ENCODE measurements at places on chromosomes 2 and 18.

DNA sequence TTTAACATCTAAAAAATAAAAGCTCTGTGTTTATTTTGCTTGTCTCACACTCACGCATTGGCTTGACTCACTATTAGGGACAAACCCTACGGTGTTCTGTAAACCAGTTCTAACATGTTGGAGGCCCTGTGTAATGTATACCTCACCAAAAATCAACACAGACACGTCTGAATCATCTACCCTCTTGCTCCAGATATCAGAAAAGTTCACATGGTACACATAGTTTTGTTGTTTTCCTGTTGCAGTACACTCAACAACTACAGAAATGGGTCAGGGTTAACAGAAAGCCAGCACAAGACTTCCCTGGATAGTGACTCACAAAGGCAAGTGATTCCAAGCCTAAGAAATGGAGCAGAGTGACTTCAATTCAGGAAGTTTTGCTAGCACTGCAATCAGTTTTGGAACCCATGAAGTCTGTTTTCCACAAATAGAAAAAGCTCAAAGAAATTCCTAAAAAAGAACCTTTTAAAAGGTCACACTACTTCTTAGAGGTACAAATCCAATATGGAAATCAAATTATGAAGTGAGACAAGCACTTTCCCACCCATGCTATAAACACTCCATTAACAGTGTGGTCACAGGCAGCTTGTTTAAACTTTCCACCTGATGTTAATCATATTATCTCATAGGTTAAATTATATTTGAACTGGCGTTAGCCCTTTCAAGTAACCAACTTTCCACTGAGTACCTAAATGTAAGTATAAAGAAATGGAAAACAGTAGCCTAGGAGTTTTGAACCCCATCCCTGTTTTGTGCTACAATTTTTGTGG, 87.4 kb downstream of the GAREM1 start:
- DNase-seq, result no peak

DNA sequence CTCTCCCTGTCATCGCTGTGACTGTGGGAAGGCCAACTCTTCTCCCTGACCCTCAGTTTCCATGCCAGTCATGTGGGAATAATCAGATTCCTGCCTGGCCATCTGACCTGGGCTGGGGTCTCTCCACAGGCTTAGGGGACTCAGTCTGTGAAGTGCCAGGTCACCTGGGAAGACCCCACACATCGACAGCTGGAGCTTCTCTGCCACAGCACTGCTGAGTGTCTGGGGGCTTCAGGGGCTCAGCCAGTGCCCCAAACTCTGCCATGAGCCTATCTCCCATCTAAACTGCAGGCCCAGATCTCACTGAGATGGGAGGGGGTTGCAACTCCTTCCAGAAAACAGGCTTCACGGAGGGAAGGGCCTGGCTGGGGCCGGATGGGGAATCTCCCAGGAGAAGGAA, 42.0 kb upstream of the OTOS start:
- no peak for DNase-seq

DNA sequence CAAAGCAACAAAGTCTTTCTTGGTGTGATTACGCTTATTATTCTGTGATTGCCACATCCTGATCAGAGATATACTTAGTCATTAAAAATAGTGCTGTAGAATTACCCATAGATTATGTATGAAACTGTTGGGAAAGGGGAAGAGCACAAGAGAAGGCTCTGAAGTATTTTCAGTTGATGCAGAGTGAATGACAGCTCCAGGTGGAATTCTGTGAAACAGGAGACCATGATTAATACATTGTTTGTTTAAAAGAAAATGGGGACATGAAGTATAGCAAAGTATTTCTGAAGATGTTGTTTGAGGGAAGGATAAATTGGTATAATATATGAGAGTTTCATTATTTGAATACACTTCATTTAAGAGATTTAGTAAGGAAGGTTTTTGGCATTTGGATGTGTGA, 307.6 kb upstream of the CDH20 start:
- no peak for DNase-seq

GRCh38 chr2:2704428-2705090, 373.5 kb upstream of the MYT1L start:
- no peak for DNase-seq

- no peak for DNase-seq
Measured at GRCh38 chr2:174667250-174667860, 69.8 kb upstream of the WIPF1 start.

DNA sequence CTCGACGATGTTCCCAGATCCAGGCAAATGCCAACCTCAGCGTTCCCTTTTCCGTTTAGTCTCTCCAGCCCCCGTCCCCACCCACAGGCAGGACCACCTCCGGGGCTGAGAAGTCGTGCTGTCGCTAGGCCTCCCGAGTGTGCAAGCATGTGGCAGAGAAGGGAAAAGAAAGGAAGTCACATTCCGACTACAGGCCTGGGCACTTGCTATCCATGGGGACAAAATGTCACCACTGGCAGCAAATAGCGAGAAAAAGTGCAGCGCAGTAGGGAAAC, 420 bp downstream of the PIGN start:
- no peak for DNase-seq

GRCh38 chr18:22420652-22421051, 2.9 kb upstream of the CTAGE1 start:
- DNase-seq, result no peak

- DNase-seq, result no peak
Measured at GRCh38 chr2:109260886-109261700, 132.1 kb downstream of the SH3RF3 start.

DNA sequence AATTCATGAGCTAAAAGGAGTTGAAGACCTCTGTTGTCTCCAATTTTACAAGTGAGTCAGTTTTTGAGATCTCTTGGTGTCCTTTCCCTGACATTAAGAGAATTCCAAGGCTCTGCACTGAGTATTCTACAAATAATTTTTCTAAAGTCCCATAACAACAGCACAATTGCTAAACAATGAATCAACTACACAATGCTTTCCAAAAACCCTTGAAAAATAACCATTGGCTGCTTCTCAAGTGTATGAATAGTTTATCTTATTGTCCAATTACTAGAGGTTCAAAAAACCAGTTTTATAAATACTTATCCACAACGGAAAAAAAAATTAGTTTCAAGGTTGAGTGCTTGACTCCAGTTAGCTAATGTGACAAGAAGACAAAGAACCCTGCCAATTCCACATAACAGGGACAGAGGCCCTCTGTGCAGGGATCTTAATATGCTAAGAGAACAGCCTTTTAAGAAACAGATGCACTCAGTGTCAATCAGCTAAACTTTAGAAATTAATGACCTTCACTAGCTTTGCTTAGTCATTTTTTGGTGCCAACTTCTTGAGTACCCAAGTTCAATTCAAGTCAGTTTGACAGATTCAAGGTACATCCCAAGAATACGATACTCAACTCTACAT, 266.6 kb upstream of the CYP26B1 start:
- DNase-seq, result no peak

DNA sequence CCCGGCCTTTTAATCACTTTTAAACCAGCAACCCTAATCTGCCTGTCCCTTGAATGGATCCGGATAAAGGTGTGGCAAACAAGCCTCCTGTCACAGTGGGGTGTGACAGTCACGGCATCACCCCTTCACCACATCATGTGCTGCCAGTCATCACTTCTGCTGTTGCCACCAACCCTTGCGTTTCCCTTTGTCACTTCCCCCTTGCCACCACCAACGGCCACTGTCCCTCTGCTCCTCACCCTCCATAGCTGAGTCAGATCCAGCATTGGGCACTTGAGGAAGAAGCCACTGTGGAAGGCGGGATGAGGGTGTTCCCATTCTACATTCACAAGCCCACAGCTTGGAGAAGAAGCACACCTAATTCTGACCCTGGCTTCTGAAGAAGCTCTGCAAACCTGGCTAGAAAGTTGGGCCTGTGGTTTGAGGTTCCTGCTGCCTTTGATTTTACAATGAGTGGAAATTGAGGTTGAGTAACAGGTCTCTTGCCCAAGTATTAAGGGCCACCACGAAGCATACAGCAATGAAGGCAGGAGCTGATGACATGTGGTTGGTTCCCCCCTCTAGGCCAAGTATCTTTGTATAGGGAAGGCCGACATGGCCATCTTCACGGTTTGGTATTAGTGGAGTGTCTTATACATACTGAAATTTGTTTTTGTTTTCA, 22.9 kb upstream of the DARS1 start:
- DNase-seq, result peak; percentile 78

DNA sequence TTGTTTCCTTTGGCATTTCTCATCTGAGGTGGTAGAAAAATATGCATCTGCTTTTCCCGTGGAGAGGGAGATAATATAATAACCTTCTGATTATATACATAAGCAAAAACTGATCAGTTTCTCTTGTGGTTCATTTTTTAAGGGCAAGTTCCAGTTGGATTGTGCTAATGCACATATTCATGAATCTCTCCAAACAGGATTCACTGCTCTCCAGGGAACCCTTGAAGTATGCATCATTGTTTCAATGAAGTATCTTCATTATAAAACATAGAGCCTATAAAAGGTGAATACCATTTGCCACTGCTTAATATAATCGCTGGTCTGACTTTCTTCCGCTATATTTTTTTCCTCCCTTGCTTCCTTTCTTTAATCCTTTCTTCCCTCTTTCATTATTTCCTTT, 384.7 kb downstream of the FIGN start:
- no peak for DNase-seq

DNA sequence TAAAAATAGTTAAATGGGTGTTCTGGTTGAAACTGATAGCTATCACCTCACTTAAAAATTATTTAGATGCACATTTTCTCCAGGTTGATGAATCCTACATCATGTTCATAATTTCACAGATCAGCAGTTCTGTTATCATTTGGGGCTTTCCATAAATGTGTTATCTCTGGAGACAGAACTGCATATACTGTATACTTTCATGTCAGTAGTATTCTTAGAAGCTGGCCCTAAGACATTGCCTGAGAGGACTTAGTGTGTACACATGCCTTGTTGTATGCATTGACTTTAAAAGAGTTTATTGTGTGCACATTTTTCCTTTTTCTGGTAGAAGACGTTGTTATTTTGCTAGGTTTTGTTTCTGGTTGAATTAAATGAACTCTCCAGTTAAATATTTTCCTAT, 41.0 kb downstream of the PIK3C3 start:
- no peak for DNase-seq

DNA sequence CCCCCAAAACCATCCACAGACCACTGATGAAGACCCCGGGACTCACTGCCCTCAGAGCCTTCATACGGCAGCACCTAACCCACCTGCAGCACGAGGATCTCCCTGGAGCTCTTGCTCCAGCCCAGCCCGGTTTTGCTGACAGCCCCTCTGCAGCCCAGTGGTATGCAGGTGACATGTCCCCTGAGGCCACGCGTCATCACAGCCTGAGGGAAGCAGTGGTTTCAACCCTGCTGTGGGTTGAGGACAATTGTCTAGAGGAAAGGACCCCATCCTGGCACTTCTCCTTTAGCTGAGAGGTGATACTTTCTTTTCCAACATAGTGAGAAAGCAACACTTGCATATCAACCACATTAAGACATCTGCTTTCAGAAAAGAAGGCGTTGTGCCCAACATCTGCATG, 134.0 kb downstream of the SEPTIN10 start:
- no peak for DNase-seq

DNA sequence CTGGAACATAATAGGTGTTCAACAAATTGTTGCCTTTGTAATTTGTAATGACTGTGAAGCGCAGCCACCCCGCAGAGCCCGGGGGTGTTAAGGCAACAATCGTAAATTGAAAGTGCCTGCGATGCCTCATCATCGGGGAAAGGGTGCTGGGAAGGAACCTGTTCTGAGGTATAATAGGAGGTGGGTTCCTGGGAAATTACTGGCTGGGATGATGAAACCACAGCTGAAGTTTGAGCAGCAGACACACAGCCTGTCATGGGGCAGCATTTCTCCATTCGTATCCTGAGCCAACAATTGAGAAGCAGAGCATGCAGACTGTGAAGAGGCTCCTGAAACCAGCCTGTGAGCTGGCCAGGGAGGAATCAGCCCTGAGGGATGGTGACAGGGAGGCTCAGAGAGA, 404.0 kb upstream of the MYT1L start:
- DNase-seq, result no peak

- DNase-seq, result no peak
Measured at GRCh38 chr2:5978131-5978751, 286.1 kb downstream of the SOX11 start.

DNA sequence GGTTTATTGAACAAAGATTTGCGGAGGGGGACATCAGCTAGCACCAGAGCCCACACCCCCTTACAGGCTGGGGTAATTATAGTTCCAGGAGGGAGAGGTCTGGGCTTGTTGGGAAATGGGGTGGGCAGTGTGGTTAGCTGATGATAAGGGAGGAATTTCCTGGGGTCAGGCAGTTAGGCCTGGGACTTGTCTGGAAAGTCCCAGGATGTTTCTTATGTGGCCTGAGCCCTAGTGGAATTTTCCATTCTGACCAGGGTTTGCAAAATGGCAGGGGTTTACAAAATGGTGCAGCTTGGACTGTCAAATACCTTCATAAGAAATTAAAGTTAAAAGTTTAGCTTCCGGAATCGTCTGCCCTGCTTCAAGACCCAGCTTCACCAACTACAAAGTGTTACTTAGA, 199.1 kb downstream of the FBXO15 start:
- no peak for DNase-seq

DNA sequence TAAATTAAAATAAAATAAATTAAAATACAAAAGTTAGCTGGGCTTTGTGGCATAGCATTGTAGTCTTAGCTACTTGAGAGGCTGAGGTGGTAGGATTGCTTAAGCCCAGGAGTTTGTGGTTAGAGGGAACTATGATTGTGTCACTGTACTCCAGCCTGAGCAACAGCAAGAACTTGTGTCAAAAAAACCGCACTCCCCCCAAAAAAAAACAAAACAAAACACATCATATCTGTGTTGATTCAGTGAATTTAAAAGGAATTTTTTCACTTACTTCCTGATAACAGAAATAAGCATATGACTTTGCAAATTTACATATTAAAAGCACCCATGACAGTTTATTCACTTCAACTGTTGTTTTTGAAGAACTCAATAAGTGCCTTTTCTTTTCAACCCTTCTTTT, 68.1 kb upstream of the PELI1 start:
- peak; percentile 52 for DNase-seq

DNA sequence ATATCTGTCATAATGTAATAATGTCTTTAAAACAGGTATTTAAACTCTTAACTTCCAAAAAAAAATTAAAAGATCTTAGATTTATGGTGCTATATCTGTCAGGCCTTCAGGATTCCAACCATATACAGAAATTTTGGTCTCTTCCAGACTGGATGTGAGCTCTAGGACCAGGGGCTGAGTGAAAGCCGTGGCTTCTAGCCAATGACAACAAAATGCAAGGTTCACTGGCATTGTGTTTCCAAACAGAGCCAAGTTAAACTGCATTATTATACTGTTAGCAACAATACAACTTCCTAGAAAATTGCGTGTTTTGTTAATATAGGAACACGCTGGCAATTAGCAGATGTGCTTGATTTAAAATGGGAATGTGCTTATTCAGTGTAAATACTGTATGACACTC, 809.8 kb upstream of the SOX11 start:
- no peak for DNase-seq

All from activated T-cell treated with anti-CD3 and anti-CD28 coated beads, Interleukin-2, amount 50 U/mL, for 72 hours (primary cell).